Uterus (tissue), 4 donors: ENCODE measurements at places on chromosomes 4 and X.
A peak's percentile ranks its signal among the peaks of the same experiment; 100 is the strongest.

GRCh38 chrX:11329021-11329420 lies 35.8 kb downstream of the AMELX start:
- DNase-seq: no peak

DNA sequence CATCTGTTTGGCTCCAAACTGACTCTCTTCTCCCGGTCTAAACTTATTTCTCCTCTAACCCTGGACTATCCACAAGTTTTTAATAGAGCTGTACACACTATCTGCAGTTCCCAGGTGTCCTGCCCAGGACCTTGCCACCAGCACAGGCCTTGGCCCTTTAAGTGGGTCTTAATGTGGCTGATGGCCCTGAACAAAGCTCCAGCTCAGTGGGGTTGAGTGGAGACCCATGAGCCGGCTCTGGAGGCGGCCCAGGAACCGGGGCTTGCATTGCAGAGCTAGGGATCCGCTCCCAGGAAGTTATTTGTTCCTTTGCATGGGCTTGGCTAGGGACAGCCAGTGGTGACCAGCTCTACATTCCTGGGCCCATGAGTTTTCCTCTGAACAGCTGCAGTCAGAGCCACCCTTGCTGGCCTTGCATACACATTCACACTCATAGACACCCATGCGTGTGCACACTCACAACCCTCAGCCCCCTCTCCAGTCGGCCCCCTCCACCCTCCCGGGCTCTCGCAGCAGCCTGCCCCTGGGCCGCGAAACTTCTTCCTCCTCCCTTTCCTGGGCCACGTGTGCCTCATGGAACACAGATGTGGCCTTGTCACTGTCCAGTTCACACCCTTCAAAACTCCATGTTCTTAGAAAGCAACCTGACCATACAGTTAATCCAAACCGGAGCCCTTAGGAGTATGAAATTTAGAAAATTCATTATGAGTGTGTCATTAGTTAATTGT lies 58.2 kb downstream of the GPR143 start:
- DNase-seq: no peak

DNA sequence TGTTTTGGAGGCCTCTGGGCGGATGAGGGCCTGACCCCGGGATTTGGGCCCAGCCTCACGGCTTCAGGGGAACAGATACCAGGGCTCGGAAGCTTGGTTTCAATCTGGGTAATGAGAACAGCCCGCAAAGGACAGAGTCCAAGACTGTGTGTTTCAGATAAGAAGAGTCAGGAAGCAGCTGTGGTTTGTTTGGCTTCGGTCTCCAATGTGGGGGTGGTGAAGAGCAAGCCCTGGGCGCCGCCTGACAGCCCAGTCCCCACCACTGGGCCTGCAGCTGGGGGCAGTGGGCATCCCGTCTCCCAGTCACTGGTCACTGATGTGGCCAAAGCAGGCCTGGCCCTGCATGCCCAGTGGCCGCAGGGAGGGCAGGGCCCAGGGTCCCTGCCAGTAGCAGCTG lies 9.1 kb downstream of the WFS1 start:
- DNase-seq: peak; percentile 66

DNA sequence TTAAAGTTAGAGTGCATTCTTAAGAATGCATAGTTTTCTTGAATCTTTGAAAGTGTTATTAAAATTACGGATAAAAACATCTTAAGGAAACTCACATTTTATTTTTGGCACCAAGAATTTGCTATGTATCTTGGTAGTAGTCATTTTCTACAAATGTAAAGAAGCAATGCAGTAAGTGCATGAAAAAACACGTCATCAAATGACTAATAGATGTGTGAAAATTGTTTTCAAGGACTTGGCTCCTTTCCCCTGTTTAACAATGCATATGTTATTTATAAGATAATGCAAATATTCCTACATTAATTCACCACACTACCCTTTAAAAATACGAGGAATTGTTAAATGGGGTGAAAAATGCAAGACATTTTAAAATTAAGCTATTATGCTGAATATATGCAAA lies 461.2 kb upstream of the PCDH7 start:
- no peak for DNase-seq

DNA sequence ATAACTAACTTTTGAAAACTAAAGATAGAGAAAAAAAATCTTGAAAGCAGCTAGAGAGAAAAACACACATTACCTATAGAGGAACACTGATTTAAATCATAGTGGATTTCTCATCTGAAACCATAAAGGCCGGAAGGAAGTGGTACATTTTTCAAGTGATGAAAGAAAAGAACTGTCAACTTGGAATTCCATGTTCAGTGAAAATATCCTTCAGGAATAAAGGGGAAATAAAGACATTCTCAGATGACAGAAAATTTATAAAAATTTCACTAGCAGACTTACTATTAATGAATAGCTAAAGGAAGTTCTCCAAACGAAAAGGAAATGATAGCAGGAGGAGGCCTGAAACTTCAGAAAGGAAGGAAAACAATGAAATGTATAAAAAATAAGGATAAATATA lies 7.6 kb upstream of the JADE3 start:
- no peak for DNase-seq

GRCh38 chr4:137082061-137082460 lies 450.2 kb downstream of the PCDH18 start:
- no peak for DNase-seq

DNA sequence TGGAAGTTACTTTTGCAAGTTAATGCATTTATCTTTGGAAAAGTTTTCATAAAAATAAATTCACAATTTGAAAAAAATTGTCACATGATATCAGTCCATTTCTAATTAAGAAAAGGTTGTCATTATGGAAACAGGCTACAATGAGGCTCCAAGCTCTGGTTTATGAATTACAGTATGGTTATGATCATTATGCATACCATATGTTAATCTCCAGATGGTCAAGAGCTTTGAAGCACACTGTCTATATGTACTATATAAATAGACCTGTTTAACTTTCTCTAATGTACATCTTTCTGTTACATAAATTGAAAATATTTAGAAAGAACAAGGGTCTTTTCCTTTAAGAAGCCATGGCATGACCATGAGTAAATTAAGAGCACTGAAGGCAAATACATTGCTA lies 2338.8 kb downstream of the PCDH7 start:
- DNase-seq: no peak

- no peak for DNase-seq
Observed at GRCh38 chr4:76997077-76997476, 47.5 kb downstream of the SEPTIN11 start.

- DNase-seq: no peak
Observed at GRCh38 chrX:96838537-96838936, 45.2 kb upstream of the RPA4 start.

DNA sequence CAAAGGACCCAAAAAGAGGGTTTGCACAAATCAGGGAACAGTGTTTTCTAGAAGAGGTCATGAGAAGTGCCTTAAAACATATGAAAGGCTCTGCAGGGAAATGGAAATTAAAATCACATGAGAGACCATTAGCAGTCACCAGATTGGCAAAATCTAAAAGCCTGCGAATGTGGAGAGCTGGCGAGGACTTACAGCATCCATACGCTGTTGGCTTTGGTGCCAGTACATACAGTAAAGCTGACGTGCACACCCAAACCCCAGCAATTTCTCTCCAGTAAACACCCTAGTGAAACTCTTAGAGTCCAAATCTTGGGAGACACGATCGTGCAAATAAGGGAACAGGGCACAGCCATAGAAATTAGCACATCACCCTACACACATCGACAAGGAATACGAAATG lies 25.4 kb upstream of the PPP2R2C start:
- no peak for DNase-seq
